Thymus (tissue), 14 donors: ENCODE measurements at places on chromosomes 16 and 17.

DNA sequence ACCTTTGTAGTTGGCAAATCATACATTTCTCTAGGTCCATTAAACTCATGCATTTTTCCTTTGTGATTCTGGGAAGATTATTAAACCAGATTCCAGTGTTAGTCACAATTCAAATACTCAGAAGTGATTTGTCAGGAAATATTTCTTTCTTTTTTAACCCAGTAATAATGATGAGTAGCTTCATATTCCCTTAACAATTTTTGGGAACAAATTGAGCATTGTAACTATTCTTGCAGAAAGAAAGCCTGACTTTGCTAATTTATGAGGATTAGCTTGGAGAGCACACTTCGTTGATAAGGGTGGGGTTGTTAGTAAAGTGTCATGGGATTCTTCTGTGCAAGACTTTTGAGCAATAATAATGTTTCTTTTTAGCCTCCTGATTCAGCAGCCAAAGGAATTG is 18.7 kb upstream of the KRT24 start:
- no peak for DNase-seq

DNA sequence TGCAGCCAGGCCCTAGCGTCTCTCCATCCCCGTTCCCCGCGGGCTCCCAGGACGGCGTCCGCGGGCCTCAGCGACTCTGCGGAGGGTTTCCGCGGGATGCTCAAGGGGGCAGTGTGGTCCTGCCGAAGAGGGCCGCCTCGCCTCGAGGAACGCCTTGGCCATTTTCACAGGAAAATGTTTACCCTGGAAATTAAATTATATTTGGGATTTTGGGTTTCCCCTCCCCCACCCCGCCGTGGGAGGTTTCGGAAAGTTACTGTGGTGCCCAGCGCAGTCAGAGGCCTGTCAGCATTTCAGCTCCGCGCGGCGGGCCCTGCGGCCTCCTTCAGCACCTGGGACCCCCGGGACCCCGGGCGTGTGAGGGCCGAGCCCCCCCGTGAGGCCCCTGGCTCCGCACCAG is 94.5 kb downstream of the PCTP start:
- no peak for DNase-seq

GRCh38 chr16:89313583-89313982 is 96.1 kb downstream of the ZNF778 start:
- no peak for DNase-seq

GRCh38 chr16:87149051-87149450 is 168.1 kb downstream of the C16orf95 start:
- DNase-seq: no peak

DNA sequence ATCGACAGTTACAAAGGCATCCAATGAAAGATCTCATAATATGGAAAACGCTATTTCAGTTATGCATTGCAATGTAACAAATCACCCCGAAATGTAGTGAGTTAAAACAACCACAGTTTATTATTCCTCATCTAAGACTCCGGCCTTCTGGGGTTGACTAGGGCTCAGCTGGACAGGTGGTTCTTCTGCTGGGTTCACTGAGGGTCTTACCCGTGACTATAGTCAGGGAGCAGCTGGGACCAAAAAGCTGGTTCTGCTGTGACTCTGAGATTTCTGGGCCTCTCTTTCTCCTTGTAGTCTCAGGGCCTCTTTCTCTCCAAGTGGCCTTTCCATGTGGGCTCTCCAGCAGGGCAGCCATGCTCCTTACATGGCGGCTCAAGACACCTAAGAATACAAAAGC is 196.0 kb downstream of the IRX3 start:
- no peak for DNase-seq

GRCh38 chr17:75995385-75995925 is 5.2 kb upstream of the CDK3 start:
- DNase-seq: no peak
